Heart left ventricle (tissue), 16 donors: ENCODE measurements at places on chromosomes 4 and X. TPM values are rescaled to one million over a fixed set of nuclear protein-coding genes. Genes with fewer than 3 reads are reported as not detected.

Gene ENPEP
- 1.3 TPM for total RNA-seq

Gene RHOXF2
- not detected for total RNA-seq

Gene ADGRG2
- total RNA-seq: 0.21 TPM

Gene SERTM2
- not detected for total RNA-seq

Gene NAA11
- not detected for total RNA-seq

Gene RPS6KA6
- total RNA-seq: 0.48 TPM

Gene TCP11X2
- not detected for total RNA-seq

Gene MAGEA3
- total RNA-seq: not detected

Gene SLC10A4
- total RNA-seq: 0.33 TPM

Gene STOX2
- total RNA-seq: 12.6 TPM

Gene GLRB
- total RNA-seq: 9.8 TPM

Gene FGFBP2
- 15.6 TPM for total RNA-seq

Gene PLP1
- total RNA-seq: 4.1 TPM

Gene GC
- 0.55 TPM for total RNA-seq

Gene NRK
- total RNA-seq: 3.9 TPM

Gene FAM184B
- 0.08 TPM for total RNA-seq

Gene TCEAL1
- 19.0 TPM for total RNA-seq

Gene COX7B2
- not detected for total RNA-seq

Gene CLNK
- total RNA-seq: not detected

Gene SPANXC
- total RNA-seq: not detected

Gene RAB41
- total RNA-seq: not detected

Gene KLB
- not detected for total RNA-seq

Gene PROM1
- total RNA-seq: 30.5 TPM

Gene IGSF1
- 1.1 TPM for total RNA-seq

Gene DUSP9
- total RNA-seq: not detected

Gene ADGRL3
- 13.8 TPM for total RNA-seq

Gene SPANXA1
- not detected for total RNA-seq

Gene FGFBP1
- not detected for total RNA-seq

Gene H2BW1
- not detected for total RNA-seq

Gene BEX2
- 2.9 TPM for total RNA-seq

Gene AADAT
- total RNA-seq: 1.6 TPM

Gene PPP4R3C
- not detected for total RNA-seq

Gene GABRQ
- not detected for total RNA-seq

Gene NLGN4X
- 2.1 TPM for total RNA-seq

Gene REELD1
- not detected for total RNA-seq

Gene PLP2
- 65.1 TPM for total RNA-seq

Gene S100P
- 0.87 TPM for total RNA-seq

Gene GPC3
- 3.2 TPM for total RNA-seq

Gene ADGRG4
- total RNA-seq: 0.04 TPM

Gene GAK
- 28.2 TPM for total RNA-seq

Gene CLDN34
- not detected for total RNA-seq

Gene HAND2
- 140 TPM for total RNA-seq

Gene CABS1
- not detected for total RNA-seq

Gene MAGEA12
- not detected for total RNA-seq

Gene PDZD11
- 36.7 TPM for total RNA-seq

Gene C4orf36
- total RNA-seq: not detected

Gene MAGEB10
- not detected for total RNA-seq

Gene ITGB1BP2
- total RNA-seq: 96.6 TPM

Gene PABPC1L2B
- not detected for total RNA-seq

Gene SSX1
- total RNA-seq: not detected

Gene ERVMER34-1
- total RNA-seq: 6.8 TPM

Gene NHSL2
- total RNA-seq: 4.2 TPM

Gene SSX4B
- not detected for total RNA-seq

Gene SPACA5
- not detected for total RNA-seq

Gene CCDC110
- total RNA-seq: 2.0 TPM

Gene DNAAF6
- total RNA-seq: not detected

Gene LDB2
- total RNA-seq: 26.6 TPM

Gene PGM2
- 18.4 TPM for total RNA-seq
